ENCODE measurements at places on chromosomes 16 and 17. TPM values are rescaled to one million over a fixed set of nuclear protein-coding genes. Genes with fewer than 3 reads are reported as not detected.
A peak's percentile ranks its signal among the peaks of the same experiment; 100 is the strongest.

GRCh38 chr16:85300406-85300968 is 188.2 kb upstream of the CIBAR2 start:
- no peak for DNase-seq

DNA sequence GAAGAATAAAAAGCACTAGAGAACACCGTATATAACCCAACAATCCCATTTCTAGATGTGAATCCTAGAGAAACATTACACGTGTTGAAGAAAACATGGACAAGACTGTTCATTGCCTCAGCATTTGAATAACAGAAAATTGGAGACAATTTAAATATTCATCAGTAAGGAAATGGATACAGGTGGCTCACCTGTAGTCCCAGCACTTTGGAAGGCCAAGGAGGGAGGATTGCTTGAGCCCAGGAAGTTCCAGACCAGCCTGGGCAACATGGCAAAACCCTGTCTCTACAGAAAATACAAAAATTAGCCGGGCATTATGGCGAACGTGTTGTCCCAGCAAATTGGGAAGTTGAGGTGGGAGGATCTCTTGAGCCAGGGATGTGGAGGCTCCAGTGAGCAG is 2.7 kb upstream of the ATAD5 start:
- DNase-seq = no peak

DNA sequence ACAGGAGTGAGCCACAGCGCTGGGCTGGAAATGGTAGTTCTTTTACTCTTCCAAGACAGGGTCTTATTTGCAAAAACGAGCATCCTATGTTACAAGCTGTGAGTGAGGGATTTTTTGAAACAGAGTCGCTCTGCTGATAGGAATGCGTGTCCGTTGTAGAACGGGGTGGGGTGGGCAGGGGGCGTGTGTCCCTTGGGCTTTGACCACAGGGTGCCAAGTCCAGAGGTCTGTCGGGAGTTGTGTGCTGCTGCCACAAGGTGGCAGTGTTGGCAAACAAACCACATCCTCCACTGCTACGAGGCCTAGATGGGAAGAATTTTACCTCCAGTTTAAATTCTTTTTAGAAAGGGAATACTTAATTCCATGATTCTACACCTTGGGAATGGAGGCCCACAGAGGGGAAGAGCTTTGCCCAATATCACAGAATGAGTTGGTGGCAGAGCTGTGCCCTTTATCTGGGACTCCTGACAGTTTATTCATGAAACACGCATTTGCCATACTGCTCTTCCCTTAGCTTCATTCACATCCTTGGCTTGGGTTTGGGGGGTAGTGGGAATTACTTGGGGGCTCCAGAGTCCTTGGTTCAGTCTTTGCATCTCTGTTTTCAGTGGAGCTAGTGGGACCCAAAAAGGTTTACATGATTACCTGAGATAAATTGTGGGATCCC is 30.6 kb upstream of the ETV4 start:
- peak; percentile 84 for DNase-seq

Gene CRYBA1
- not detected for total RNA-seq

GRCh38 chr17:79186406-79186805 is 111.8 kb downstream of the ENGASE start:
- no peak for DNase-seq

- DNase-seq = no peak
These were observed 77.6 kb upstream of the GSE1 start for GRCh38 chr16:85535352-85536072.

DNA sequence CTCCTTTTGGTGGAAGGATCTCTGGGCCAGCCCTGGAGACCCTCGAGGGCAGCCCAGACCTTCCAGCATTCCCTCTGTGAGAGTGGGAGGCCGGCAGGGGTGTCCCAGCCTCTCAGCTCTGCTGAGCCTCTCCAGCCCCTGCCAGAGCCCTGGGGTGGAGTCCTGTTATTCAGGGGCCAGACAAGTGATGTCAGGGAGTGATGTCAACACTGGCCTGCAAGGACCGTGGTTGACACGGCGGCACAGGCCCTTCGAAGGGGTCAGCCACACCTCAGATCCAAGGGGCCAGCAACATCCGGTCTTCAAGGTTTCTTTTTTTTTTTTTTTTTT is 231.2 kb downstream of the KATNIP start:
- DNase-seq = no peak

DNA sequence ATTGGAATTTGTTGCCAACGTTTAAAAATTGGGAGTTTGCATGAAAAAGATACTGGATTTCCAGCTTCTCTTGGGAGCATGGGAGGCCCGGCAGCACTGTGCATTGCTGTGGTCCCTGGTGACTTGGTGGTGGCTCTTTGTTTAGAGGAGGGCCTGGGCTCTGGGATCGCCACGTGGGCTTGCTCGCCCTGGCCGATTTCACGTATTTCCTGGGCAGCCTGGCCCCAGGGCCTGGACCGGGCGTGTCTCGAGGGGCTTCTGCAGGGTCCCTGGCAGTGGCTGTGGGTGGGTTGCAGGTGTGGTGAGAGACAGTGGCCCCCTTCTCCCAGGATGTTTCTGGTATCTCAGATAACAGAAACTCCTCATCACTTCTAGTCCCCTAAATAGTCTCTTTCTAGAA is 67.9 kb downstream of the ATP2C2 start:
- DNase-seq = no peak

Gene KRTAP1-5
- total RNA-seq = 2.5 TPM

Gene CLEC3A
- not detected for total RNA-seq

- DNase-seq = no peak
These were observed 209.7 kb downstream of the ABCC12 start for GRCh38 chr16:47946092-47946491.

Gene TEDC2
- total RNA-seq = 36.3 TPM

Gene CCL1
- total RNA-seq = not detected

Gene FAM171A2
- total RNA-seq = 8.6 TPM

Gene GAS2L2
- not detected for total RNA-seq

DNA sequence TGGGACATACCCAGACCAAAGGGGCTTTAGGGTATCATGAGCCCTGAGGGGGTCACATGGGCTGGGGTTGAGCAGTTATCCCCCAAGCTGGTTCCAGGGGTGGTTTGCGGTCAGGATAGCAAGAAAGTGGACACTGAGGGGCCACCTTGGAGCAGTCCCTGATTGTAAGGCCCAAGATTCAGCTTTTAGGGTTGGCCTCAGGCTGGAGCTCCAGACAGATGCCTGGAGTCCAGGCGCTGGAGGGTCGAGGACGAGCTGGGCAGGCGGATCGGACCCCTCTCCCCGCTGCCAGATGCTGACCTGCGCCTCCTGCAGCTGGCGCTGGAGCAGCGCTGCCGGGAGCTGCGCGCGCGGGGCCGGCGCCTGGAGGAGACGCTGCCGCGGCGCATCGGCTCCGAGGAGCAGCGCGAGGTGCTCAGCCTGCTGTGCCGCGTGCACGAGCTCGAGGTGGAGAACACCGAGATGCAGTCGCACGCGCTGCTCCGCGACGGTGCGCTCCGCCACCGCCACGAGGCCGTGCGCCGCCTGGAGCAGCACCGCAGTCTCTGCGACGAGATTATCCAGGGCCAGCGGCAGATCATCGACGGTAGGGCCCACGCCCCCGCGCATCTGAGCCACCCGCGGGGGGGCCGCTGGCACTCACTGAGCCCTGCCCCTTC is 10.0 kb downstream of the BTBD17 start:
- no peak for DNase-seq

Gene TMEM94
- 109 TPM for total RNA-seq

Gene SDK2
- not detected for total RNA-seq

- DNase-seq = no peak
These were observed 30.9 kb downstream of the CMTM3 start for GRCh38 chr16:66635406-66635805.

Gene RPL19
- total RNA-seq = 1,822 TPM

Gene ADCY9
- 29.8 TPM for total RNA-seq

GRCh38 chr17:6426356-6427101 is 8.4 kb downstream of the AIPL1 start:
- no peak for DNase-seq

GRCh38 chr17:30805944-30806456 is 18.5 kb downstream of the CRLF3 start:
- no peak for DNase-seq

DNA sequence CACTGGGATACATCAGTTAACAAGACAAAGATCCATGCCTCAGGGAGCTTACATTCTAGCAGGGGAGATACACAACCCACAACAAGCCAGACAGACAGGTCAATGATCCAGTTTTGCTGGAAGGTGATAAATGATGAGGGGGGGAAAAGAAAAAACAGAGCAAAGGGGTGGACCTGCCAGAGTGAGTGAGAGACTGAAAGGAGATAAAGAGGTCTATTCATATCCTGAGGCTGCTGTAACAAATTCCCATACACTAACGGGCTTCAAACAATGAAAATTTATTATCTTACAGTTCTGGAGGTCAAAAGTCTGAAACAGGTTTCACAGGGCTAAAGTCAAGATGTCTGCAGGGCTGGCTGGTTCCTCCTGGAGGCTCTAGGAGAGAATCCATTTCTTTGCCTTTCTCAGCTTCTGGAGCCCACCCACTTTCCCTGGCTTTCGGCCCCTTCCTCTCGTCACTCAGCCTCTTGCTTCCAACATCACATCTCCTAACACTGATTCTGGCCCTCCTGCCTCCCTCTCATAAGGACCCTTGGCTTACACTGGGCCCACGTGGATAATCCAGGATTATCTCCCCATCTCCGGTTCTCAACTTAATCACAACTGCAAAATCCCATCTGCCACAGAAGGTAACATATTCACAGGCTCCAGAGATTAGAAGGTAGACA is 81.5 kb downstream of the GAS7 start:
- DNase-seq = no peak

Gene C17orf100
- total RNA-seq = 0.88 TPM

- DNase-seq = peak; percentile 99
These were observed 256.0 kb upstream of the ELAC2 start for GRCh38 chr17:13273806-13274205.

Gene RAB37
- total RNA-seq = 1.6 TPM

- no peak for DNase-seq
These were observed 24.0 kb downstream of the NMRAL1 start for GRCh38 chr16:4450430-4450829.

DNA sequence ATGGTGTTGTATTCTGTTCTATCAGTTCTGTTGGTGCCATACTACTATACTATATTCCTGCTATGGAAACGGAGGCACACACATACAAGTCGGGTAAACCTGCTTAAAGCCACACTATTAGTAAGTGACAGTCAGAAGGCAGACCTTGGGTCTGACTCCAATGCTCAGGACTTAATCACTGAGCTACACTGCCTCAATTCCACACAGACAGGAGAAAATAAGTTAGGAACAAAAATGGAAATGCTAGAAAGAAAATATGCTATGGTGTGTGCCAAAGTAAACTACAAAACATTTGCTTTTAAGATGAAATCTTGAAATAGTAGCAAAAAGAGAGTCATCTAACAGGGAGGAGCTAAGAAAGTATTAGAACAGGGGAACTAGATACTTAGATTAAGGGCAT is 48.1 kb downstream of the MYO1D start:
- no peak for DNase-seq

DNA sequence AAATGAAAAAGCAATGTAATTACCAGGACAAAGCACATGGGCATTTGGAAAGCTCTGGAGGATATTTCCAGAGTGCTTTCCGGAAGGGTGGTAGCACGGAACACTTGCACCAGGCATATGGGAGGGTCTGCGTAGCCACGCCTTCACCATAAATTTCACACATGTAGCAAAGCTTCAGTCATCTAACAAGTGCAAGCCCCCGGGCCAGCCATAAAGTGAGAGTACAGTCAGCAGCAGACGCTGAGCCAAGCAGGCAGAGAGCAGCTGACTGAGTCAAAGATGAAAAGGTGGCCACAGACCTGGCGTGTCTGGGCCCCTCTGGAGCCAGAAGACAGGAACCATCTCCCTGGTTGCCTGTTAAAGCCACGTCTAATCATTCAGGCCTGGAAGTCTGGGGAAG is 130.6 kb downstream of the SEC14L1 start:
- no peak for DNase-seq

DNA sequence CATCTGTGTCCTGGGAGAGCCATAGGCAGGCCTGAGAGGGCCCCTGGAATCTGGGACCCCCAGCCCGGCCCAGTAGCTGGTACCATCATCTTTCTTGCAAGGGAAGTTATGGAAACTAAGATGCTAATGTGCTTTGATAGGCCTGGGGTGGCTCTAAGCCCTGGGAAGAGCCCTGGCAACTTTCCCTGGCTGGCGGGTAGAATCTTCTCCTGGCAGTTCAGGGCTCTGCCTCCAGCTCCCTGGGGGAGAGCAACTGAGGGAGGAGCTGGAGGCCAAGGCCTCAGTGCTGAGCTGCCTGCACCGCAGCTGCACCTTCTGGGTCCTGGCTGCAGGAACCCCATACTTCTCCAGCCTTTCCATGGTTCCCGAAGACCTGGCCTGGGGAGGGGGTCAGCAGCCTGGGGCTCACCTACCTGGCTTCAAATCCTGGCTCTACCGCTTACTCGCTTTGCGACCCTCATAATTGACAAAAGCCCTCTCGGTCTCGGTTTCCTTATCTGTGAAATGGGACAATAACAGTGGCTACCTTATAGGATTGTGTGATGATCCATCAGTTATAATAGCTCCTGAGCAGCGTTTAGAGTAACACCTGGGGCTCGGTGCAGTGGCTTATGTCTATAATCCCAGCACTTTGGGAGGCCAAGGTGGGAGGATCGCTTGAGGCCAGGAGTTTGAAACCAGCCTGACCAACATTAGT is 333.7 kb downstream of the SEC14L1 start:
- no peak for DNase-seq

Gene RCVRN
- total RNA-seq = not detected

DNA sequence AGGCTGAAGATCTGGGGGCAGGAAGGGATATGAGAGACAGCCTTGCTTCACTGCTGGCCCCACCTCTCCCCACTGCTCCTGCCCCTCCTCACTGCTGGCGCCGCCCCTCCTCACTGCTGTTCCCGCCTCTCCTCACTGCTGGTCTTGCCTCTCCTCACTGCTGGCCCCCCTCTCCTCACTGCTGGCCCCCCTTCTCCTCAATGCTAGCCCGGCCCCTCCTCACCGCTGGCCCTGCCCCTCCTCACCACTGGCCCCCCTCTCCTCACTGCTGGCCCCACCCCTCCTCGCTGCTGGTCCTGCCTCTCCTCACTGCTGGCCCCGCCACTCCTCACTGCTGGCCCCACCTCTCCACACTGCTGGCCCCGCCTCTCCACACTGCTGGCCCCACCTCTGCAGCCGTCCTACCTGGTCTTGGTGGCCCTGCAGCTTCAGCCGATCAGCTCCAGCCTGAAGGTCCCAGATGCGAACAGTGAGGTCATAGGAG is 9.5 kb upstream of the PAM16 start:
- DNase-seq = no peak

Measured in SJSA1 (cell line).